ENCODE measurements at places on chromosomes 3 and 15.

GRCh38 chr3:194132465-194133286 lies 3.3 kb upstream of the HES1 start:
- peak; percentile 12 for DNase-seq

DNA sequence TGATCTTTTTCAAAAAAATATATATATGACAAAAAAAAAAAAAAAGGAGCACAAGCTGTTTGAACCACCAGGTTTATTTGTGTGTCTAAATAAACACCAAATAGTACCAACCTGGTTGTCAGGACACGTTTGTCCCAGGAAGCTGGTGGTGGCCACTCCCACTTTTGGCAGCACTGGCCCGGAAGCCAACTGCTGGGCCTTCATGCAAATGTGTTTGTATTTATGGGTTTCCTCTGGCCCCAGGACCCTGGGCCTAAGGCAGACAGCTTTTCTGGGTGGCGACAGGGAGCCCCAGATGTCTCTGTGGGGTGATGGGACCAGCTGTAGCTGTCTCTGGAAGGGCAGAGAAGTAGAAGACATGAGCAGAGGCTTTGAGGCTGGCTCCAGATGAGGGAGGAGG lies 31.6 kb downstream of the PRKCD start:
- DNase-seq = no peak

GRCh38 chr15:61339516-61339915 lies 110.4 kb upstream of the RORA start:
- DNase-seq = no peak

- peak; percentile 84 for DNase-seq
Measured at GRCh38 chr15:57312318-57313133, 63.8 kb upstream of the CGNL1 start.

GRCh38 chr3:36095238-36095637 lies 285.1 kb upstream of the STAC start:
- no peak for DNase-seq

DNA sequence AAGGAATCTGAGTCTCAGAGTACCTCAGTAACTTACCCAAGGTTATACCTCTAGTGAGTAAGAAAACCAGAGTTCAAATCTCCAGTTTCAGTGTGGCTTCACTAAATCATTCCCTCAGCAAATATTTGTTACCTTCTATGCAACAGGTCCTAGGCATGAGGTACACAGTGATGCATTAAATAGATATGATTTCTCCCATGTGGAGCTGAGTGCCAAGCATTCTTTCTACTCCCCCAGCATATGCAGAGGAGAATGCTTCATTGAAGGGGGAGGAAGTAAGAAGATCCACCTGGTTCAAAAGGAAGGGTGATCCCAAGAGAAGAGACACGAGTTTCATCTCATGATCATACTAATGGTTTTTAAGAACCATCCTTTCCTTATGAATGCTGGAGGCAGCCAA lies 6.8 kb upstream of the MTHFS start:
- DNase-seq = no peak
